KBM-7 (cell line): ENCODE measurements at places on chromosomes 5 and 9.
A peak's percentile ranks its signal among the peaks of the same experiment; 100 is the strongest.

GRCh38 chr9:11758016-11758415, 935.2 kb upstream of the TYRP1 start:
- DNase-seq = no peak

GRCh38 chr5:75524071-75524470, 12.4 kb downstream of the POLK start:
- DNase-seq = peak; percentile 41

- DNase-seq = no peak
Observed at GRCh38 chr5:141519605-141520565, 31.0 kb downstream of the PCDHGC5 start.

GRCh38 chr9:5920860-5921328, 30.2 kb downstream of the MLANA start:
- no peak for DNase-seq

GRCh38 chr5:18653216-18653752, 1019.0 kb downstream of the TAF11L14 start:
- no peak for DNase-seq

- DNase-seq = no peak
Observed at GRCh38 chr9:13128266-13128860, 151.1 kb downstream of the MPDZ start.

GRCh38 chr9:2072752-2073405, 57.7 kb downstream of the SMARCA2 start:
- no peak for DNase-seq

GRCh38 chr5:78744951-78745534, 96.5 kb upstream of the LHFPL2 start:
- DNase-seq = no peak

GRCh38 chr9:133154097-133154989, 9.4 kb downstream of the GBGT1 start:
- DNase-seq = no peak

DNA sequence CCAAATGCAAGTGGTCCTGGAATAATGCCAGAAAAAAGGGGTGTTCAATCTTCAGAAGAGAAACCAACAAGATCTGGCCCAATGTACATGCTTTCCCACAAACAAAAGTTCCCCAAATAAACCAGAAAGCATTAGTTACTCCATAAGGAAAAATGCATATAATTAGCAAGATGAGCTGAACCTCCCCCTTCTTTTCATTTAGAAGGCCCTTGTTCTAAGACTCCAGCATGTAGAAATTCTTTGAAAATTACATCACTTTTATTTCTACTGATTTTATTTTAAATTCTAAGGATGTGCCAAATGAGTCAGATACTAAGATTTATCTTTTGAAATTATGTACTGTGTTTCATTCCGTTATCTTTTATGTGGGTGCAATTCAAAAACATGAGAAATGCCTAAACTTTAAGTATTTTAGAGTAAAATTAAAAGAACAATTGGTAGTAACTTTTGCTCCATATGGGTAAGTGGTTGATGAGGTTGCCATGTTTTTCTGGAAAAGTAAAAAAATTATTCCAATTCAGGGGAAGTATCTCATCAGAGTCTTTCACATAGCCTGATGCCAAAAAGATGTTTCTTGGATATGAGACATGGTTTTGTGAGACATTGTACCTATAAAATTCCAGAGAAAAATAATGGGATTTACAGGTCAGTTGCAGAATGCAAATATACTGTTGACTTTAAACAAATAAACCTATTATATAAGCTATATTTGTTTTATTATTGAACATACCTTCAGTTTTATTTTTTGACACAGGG, 106.5 kb upstream of the CCDC112 start:
- DNase-seq = no peak

- no peak for DNase-seq
Observed at GRCh38 chr9:26779062-26779461, 113.5 kb downstream of the CAAP1 start.

DNA sequence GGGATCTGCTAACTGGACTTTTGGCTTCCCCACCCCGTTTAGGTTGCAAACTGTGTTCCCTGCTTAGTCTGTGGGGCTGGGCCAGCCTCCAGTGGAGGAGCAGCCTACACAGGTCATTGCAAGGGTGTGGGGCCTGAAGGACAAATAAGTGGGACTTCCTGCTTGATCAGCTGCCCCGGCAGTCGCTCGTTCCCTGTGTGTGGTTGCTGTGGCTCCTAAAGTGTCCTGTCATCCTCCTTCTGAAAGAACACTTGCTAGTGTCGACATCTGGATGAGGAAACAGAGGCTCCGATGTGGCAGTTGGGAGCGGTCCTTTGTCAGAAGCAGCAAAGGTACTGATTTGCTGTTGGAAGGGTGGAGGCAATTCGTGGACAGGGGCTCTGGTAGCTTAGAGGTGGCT, 88.9 kb upstream of the TBCA start:
- no peak for DNase-seq

DNA sequence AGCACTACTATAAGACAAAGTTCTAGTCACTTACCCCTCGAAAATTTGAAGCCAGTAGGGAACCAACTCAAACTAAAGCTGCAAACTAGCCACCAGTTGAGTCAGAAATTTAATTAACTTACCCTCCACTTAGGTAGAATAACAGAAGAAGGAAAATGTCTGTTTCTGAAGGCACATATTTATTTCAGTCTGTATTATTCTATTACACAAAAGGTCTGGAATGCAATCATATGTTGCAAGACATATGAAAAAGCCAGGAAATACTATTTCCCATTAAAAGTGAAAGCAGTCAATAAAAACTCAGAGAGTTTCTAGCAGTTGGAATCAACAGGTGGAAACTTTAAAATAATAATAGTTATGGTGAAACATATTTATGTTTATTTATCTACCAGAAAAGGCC, 79.2 kb upstream of the SLCO4C1 start:
- DNase-seq = no peak

DNA sequence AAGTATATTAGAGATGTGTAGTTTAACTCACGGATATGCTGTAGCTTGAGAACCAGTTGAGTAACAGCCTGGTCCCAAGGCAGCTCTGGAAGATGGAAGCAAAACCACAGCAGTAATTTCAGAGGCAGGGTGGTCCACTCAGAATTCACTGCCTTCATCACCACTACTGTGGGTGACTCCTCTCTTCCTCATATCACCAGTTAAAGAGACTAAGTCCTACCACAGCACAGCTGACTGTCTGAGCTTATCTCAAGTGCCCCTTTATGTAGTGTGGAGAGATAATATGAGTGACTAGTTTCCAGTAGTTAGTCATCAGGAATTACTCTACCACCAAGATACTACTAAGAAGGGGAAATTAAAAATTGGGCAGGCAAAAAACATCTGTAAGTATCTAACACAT, 1571.2 kb upstream of the C9orf72 start:
- DNase-seq = no peak

DNA sequence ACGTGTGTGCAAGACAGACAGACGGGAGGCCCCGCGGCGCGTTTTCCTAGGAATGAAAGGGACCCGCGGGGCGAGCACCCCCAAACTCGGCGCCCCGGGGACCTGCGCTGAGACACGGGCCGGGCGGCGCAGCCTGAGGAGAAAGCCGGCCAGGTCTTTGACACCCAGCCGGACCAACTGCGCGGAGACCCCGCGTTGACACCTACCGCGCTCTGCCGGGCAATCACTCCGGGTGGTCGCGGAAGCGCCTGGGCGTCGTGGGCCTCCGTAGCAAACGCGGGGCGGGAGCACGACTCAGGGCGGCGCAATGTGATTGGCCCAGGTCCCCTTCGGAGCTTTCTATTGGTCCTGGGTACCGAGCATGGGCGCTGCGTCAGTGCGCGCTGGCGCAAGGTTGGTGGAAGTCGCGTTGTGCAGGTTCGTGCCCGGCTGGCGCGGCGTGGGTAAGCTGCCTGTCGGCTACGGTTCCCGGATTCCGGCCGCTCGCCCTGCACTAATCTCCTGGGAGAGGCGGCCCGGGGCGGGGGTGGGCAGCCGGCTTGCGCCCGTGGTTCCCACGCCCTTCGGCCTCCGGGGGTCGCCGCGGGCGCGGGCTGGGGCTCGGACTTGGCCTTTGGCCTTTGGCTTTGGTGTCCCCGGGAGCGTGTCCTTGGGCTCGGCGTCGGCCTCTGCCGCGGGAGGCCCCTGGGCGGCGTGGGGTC, at the start of the genes FASTKD3 and MTRR:
Gene FASTKD3, minus strand, starts transcription at position 259 of the 701 bp plus-strand sequence. CDS start 948 bp downstream, outside the sequence.
Gene MTRR, plus strand, starts transcription at position 376 of the 701 bp plus-strand sequence. CDS start 1,647 bp downstream, outside the sequence.
- peak; percentile 91 for DNase-seq

DNA sequence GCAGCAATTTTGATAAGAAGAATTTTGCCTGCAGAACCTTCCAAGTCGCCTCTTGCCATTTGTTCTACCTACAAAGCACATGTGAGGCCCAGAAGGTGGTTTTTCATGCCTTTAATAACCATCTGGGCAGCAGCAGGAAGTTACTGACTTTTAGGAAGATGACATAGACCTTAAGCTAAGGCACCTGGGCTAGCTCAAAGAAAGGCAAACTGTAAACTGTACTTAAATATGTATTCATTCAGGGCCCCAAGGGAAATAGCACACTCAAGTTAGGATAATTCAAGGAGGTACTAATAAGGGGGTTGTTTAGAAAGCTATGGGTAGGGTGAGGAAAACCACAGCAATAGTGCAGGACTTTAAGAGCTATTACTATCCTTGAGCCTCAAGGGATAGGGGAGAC, 57.3 kb upstream of the HSPB3 start:
- DNase-seq = peak; percentile 51

DNA sequence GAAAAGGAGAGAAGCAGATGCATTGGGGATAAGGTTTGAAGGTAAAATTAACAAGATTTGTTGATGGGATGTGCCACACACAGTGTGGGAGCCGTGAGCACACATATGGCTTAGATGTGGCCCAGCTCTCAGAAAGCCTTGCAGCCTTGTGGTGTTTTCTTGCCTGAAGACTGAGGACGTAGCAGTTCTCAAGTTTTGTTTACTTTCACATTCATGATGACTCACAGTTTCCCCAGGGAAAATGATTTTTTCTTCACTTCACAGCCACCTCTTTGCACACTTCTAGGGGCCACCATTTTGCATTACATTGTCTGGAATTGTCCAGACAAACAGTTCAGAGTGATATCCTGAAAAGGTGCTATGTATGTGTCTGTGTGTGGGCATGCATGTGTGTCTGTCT, 126.2 kb downstream of the BASP1 start:
- no peak for DNase-seq

DNA sequence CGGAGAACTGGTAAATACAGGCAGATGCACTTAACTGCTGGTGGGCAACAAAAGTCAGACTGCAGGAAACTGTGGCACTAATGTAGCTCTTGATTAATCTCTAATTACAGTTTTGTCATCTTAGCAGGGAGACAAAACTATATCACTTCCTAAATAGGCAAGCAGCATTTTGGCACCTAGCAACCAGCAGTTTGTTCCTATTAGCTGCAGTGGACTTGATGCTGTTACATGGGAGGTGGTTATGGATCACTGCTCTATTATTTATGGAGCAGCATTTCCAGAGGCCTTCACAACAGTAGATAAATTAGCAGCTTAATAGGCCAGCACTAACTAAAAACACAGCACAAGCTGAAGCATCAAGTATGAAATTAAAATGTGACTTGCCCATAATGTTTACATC, 518.3 kb upstream of the ITGA1 start:
- DNase-seq = no peak

- DNase-seq = no peak
Observed at GRCh38 chr9:18989865-18990264, 43.1 kb downstream of the SAXO1 start.

DNA sequence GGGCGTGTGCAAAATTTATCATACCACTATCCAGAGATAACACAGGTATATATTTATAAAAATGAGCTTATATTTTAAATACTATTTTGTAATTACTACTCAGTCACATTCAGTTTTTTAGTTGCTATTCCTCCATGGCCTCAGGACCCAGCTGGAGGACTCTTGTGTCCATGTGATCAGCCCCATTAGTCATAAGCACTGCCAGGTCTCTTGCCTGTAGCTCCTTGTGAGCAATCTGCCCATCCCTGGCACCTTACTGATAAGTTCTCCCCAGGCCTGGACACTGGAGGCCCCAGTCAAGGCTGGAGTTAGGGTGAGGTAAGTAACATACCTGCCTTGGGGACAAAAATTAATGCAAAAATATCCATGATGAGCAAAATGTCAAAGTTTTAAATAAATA, 29.5 kb upstream of the ADRB2 start:
- DNase-seq = no peak

DNA sequence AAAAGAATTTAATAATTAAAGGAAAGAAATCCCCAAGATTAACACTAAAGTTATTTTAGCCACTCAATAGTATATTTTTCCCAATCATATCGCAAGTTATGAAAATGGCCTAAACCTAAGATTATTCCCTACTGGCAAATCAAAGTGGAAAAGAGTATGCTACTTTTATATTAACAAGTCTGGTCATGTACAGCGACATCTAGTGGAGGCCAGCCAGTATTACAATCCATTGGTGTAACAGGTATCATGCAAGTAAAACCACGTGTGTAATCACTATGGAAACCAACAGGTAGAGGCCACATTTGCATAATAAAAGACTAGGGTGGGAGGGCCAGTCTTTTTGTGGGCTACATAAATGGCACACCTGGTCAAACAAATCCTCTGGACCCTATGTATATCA, 976.4 kb upstream of the CDH9 start:
- peak; percentile 44 for DNase-seq

- DNase-seq = no peak
Observed at GRCh38 chr9:83154087-83154736, 91.3 kb upstream of the RASEF start.

GRCh38 chr5:90233476-90233875, 176.1 kb downstream of the CETN3 start:
- no peak for DNase-seq

GRCh38 chr5:90967851-90968250, 409.3 kb downstream of the ADGRV1 start:
- DNase-seq = no peak

- DNase-seq = no peak
Observed at GRCh38 chr9:124580186-124580585, 73.0 kb upstream of the NR5A1 start.

DNA sequence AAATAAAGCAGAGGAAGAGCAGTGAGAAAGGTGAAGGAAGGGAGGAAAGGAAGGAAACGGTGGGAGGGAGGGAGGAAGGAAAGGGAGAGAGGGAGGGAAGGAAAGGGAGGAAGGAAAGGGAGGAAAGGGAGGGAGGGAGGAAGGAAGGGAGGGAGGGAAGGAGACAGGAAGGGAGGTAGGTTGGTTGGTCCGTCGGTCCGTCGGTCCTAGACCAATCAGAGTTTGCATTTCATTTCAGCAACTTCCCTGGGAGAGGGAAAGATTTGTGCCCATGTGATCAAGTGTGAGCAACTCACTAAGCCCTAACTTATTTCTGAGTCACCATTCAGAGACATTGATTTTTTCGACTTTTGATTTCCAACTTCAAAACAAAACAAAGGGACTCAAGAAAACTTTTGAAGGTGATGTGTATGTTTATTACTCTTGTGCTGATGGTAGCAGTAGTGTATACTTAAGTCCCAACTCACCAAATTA, 18.8 kb downstream of the NANS start:
- peak; percentile 17 for DNase-seq

DNA sequence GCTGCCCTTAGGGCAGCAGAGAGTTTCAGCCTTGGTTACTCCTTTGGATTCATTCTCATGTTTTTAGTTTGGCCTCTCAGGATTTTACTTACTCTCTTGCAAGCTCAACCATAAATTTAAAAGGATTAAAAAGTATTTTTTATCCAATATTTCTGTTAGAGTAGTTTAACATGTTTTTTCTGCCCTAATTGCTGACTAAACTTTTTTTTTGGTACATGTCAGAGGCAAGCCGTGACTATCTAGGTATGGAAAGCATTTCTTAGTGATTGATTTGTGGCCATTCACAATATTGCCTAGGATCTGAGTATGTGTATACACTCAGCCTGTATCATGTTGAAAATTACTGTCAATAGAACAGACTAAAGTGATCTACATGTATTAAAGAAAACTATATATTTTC, 92.1 kb downstream of the MELK start:
- DNase-seq = no peak
